Stimulated activated CD4-positive, alpha-beta T cell treated with anti-CD3 and anti-CD28 coated beads, Interleukin-1b, Interleukin-23, amount 100 ng/mL, for 24 hours (primary cell): ENCODE measurements at places on chromosomes 1 and 21.

GRCh38 chr1:154448331-154448811 is 43.2 kb downstream of the IL6R start:
- DNase-seq, result no peak

DNA sequence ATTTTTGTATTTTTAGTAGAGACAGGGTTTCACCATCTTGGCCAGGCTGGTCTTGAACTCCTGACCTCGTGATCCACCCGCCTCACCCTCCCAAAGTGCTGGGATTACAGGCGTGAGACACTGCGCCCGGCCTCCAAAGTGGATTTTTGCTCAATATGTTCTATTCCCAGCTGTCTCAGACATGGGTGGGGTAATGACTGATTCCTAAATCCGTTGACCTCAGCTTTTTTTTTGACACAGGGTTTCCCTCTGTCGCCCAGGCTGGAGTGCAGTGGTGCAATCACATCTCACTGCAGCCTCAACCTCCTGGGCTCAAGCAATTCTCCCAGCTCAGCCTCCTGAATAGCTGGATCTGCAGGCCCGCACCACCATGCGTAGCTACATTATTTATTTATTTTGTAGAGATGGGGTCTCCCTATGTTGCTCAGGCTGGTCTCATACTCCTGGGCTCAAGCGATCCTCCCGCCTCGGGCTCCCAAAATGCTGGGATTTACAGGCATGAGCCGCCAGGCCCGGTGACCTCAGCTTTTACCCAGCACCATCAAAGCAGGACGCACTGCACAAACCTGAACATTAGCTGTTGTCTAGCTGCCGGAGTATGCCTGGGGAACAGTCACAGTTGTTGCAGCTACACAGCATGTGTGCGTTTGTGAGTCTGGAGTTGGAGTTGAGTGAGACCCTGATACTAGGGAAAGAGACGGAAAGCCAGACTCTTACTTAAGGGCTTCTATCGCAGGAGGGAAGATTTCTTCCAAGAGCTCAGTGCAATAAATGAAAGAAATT is 43.7 kb upstream of the PSEN2 start:
- no peak for DNase-seq

DNA sequence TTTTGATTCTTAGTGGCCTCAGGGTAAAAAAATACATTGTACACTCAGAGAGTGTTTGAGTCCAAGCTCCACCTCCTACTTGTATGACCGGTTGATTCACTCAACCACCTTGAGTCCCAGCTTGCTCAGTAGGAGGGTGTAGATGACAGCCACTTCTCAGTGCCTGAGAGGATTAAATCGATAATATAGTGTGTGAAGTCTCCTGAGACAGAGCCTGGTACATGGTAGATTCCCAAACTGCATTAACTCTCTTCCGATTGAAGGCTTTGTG is 38.4 kb downstream of the NCMAP start:
- DNase-seq, result no peak

DNA sequence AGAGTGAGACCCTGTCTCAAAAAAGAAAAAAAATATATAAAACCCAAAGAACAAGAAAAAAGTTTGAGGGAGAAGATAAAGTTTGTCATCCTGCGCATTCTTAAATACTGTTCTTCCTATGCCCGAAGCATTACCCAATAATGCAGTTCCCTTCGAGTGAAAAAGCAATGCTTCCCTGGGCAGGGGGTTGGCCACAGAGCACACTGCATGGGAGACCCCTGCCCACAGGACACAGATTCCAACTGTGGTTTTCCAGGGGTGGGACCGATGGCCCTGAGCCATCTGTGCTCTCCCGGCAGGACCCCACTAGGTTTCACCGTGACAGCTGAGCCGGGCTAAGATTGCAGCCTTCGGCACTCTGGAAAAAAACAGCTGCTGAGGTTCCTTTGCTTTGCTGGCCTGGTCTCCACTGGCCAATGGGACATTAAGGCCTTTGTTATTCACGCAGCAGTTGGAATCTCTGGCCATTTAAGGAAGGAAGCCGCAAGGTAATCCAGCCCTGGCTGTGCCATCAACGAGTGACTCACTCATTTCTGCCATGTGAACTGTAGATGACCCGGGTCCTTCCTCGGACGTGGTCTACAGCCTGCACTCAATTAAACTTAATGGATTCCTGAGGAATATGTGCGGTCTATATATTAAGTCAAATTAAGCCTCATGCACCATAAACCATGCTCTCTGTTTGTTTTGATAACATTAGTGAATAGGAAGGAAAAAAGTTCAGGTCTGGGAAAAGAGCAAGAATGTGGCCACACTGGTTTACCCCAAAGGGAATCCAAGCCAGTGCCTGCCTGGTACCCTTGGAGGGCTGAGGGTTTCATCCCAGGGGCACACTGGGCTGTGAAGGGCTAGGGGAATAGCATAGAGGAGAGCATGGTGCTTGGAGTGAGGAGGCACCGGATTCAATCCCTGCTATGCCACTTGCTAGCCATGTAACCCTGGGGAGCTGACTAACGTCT is 163.2 kb downstream of the ZBTB18 start:
- DNase-seq, result no peak

- DNase-seq, result no peak
Observed at GRCh38 chr1:31723828-31724359, 20.1 kb upstream of the COL16A1 start.

GRCh38 chr1:224851210-224851847 is 78.1 kb upstream of the DNAH14 start:
- DNase-seq, result peak; percentile 17

DNA sequence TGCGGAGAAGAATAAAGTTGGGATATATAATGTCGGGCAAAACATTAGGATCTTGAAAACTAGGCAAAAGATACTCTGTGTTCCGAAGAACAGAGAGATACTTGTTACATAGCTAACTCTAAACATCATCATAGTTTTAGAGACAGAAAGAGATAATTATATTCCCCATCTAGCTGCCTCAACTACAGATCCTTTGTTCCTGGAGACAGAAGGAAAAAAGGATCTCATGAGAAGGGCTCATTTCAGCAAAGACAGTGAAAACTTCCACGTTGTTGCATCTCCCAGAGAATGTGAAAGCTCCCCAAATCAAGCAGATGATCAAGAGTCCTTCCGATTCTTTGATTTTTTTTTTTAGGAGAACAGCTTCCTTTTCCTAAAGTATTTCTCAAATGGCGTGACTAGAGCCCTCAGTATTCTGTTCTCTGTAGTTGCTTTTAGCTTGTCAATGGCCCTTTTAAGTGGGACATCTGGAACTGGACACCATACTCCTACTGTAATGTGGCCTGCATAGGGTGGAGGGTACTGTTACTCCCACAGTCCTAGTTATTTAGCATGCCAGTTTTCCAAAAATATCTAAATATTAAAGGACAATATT is 1048.2 kb downstream of the TTLL7 start:
- no peak for DNase-seq

GRCh38 chr1:3009556-3009955 is 11.7 kb upstream of the ACTRT2 start:
- no peak for DNase-seq

GRCh38 chr1:226985839-226986463 is 45.9 kb downstream of the COQ8A start:
- no peak for DNase-seq

DNA sequence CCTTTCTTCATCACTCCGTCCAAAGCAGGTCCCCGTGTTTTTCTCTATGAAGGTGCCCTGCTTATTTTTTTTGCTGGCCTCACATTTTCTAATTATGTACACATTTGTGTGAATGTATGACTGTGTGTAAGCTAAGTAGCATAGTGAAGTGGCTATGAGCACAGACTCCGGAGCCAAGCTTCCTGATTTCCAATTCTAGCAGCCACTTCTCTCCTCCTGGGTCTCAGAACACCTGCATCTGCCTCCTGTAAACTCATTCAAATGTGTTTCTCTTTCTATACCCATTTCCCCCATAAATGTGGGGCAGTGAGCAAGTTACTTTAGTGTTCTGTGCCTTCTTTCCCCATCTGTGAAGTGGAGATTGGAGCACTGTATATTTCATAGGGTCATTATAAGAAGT is 2.1 kb downstream of the SLAMF6 start:
- DNase-seq, result no peak

GRCh38 chr1:51285055-51285454 is 45.3 kb downstream of the TTC39A start:
- no peak for DNase-seq

DNA sequence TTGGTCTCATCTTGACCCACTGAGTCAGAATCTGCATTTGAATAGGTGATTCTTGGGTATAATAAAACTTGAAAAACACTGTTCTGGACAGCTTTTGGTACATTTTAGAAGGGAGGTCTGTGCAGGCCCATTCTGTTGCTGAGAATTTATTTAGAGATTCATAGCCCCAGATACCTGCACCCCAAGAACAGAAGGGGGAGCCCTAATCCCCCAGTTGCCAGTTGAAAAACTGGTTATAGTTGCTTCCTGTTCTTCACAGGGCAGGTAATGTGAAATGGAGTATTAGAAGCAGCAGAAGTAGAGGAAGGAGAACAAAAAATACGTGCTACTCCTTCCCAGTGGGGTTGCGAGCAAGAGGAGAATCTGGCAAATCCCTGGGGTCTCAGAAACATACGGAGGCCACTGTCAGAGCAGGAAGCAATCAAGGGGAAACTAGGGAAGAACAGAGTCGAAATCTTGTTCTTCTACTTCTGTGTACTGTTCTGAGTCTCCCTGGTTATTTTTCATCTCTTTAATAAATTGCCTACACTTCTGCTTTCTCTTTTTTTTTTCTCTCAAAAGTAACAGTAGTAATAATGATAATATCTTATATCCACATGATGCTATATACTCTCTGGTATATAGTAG is 4.6 kb upstream of the CLCA2 start:
- no peak for DNase-seq

DNA sequence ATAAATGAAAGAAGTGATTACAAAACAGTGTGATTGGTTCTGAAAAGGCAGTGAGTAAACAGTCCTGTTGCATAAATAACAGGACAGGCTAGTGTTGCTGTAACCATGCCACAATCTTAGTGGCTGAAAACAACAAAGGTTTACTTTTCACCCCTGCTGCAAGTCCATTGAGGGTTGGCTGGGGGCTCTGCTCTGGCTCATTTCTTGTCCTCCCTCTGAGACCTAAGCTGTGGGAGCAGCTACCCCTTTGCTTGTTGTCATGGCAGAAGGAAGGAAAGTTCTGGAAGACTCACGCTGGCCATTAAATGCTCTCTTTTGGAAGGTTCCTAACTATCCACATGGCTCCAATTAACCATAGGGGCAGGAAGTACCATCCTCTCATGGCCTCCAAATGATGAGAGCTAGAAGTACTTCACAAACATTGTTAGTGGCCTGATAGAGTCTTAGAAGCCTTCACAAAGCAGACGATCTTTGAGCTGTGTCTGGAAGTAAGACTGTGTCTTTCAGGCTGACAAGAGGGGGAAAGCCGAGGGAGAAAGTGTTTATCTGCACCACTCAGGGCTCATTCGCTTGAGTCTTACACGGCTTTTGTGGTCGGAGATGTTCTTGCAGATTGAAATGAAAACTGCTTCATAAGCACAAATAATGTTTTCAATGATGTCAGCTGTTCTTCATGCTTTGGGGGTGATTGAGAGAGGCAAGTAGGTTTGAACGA is 11.9 kb downstream of the RCSD1 start:
- no peak for DNase-seq

- peak; percentile 55 for DNase-seq
Observed at GRCh38 chr1:200483491-200484143, 73.8 kb upstream of the ZNF281 start.

GRCh38 chr1:167104256-167104633 is 10.4 kb downstream of the STYXL2 start:
- DNase-seq, result no peak

DNA sequence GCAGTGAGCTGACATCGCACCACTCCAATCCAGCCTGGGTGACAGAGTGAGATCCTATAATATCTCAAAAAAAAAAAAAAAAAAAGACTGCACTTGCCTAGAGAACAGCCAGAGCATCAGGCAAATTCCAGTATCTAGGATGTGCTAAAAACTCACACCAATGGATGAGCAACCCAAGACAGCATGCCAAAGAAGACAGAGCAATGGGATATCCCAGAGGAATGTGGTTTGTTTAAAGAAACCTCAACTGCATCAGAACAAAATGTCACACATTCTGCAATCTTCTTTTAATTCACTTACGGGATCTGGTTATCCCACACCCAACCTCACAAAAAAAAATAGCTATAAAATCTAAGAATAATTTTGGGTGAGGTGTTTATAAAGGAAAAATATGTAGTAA is 7.3 kb downstream of the KCNH1 start:
- DNase-seq, result no peak

- DNase-seq, result no peak
Observed at GRCh38 chr1:38953433-38953860, 11.8 kb upstream of the RHBDL2 start.

DNA sequence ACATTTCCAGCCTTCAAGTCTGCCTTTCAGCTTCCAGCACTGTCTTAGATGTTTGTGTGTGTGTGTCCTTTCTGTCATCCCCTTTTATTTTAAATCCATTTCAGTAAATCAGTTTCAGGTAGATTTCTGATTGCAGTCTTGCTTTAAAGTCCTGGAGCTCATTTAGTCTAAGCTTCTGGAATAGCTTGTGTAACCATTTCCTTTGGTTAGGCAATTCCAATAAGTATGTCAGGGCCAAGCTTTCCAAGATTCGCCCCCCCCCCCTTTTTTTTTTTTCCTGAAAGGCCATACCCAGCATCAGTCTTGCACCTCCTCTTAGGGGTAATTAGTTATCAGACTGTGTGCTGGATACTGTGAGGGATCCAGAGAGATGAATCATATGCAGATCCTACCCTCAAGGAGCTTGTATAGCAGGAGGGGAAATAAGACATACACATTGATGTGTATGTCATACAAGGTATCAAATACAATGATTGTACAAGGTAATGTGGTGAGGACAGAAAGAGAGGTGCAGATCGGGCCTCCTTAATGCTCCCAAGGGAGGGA is 41.3 kb downstream of the NFYC start:
- no peak for DNase-seq

DNA sequence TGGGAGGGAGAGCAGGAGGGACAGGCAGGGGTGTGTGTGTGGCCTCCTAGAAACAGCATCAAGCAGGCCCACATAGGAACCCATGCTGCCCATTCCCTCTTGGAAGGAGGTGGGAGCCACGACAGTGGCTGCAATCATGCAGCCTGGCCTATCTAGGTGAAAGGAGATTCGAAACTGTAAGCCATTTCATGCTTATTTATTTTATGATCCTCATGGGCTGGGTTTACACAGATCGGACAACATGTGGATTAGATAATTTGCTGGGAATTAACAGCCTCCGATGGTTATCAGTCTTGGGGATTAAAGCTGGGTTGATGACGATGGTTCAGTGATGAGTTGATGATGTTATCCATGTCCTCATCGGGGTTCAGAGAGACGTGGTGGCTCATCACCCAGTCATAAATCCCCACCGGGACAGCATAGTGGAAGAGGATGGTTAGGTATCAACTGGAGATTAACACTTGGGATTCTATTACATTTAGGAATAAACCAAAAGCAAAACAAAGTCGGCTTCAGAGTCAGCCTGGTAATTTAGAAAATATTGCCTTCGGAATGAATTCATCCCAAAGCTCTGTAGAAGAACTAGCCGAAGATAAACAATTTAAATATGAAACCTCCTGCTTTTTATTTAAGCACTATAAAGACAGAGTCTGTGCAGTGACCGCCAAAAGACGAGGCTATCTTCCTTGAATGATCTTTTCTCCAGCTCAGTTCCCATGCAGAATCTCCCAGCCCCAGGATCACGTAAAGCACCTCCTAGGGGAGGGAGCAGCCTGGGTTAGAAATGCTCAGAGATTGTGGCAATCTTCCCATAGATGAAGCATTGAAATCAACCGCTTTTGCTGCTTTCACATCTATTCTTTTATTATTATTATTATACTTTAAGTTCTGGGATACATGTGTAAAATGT is 252.8 kb downstream of the FOXD2 start:
- DNase-seq, result no peak

GRCh38 chr21:27379354-27379753 is 412.5 kb upstream of the ADAMTS5 start:
- no peak for DNase-seq
